ENCODE measurements at places on chromosomes 1 and 21.
A peak's percentile ranks its signal among the peaks of the same experiment; 100 is the strongest.

GRCh38 chr1:41812453-41812852 is 106.3 kb downstream of the HIVEP3 start:
- DNase-seq = no peak

DNA sequence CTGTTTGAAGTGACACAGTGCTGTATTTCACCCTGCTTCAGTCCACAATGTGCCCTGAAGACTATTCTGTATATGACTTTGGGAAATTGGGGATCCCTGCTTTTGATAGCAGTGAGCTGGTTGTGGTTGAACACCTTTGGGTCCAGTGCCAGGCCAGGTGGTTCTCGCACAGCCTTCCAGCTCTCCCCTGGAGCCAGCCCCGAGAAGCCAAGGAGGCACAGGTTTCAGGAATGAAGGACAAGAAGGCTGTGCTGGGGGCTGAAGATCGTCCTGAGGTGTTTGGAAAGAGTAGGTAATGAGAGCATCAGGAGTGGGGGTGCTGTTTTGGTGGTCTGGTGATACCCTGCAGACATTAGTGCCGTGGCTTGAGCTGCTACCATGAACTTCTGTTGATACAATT is 131.4 kb upstream of the COL6A1 start:
- no peak for DNase-seq

GRCh38 chr1:160432371-160432786 is 32.0 kb downstream of the VANGL2 start:
- DNase-seq = no peak

GRCh38 chr1:43021547-43022474 is 63.1 kb upstream of the SLC2A1 start:
- DNase-seq = no peak

- DNase-seq = peak; percentile 68
Measured at GRCh38 chr1:58739856-58740466, 40.1 kb upstream of the MYSM1 start.

DNA sequence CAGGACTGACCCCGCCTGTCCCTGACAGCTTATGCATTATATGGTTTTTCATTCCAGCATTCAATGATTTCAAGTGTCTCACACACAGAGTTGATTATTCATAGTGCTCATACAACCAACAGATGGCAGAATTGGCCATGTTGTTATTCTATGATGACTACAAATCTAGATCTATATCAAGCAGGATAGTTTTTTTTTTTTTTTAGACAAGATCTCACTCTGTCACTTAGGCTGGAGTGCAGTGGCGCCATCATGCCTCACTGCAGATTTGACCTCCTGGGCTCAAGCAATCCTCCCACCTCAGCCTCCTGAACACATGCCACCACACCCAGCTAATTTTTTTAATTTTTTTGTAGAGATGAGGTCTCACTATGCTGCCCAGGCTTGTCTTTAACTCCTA is 40.1 kb upstream of the LRRC8D start:
- peak; percentile 83 for DNase-seq

GRCh38 chr1:100249155-100249536 is 488 bp downstream of the DBT start:
- DNase-seq = no peak

GRCh38 chr1:3453203-3453761 is 1.2 kb upstream of the ARHGEF16 start:
- peak; percentile 62 for DNase-seq

DNA sequence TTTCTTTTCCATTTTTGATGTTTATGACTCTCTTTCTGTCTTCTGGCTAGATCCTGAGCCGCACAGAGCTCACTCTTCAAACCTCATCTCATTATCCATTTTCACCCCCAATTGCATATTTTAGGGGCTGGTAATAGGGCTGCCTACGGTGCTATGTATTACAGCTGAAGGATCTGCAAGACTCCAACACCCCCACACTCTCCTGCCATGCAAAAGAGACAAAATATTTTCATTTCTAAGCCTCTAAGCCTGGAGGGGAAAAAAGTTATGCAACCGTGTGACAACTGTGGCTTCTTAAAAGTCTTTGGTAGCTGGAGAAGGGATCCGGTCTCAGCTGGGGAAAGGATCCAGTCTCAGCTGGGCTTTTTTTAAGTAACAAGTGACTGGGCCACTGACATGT is 311.6 kb downstream of the NPHP4 start:
- no peak for DNase-seq

GRCh38 chr21:39125752-39126485 is 57.3 kb downstream of the PSMG1 start:
- peak; percentile 73 for DNase-seq

GRCh38 chr1:78560811-78561210 is 59.4 kb upstream of the IFI44L start:
- DNase-seq = no peak

GRCh38 chr1:9648171-9648570 is 3.4 kb upstream of the PIK3CD start:
- DNase-seq = no peak

DNA sequence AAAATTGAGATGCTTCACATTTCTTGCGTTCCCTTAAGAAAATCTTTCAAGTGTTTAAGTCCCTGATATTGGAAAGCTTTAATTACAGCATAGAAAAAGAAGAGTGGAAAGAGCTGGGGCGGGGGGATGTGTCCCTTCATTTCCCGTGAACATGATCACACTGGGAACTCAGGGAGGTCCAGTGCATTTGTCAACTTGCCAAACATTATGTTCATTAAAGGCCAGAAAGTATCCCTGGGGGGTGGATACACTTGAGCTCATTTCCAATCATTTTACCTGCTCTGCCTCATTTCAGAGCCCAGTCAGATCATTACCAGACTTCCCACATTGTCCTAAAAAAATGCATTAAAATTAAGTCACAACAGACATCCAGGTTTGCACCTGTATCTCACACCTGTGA is 123.6 kb upstream of the KCNJ15 start:
- no peak for DNase-seq

DNA sequence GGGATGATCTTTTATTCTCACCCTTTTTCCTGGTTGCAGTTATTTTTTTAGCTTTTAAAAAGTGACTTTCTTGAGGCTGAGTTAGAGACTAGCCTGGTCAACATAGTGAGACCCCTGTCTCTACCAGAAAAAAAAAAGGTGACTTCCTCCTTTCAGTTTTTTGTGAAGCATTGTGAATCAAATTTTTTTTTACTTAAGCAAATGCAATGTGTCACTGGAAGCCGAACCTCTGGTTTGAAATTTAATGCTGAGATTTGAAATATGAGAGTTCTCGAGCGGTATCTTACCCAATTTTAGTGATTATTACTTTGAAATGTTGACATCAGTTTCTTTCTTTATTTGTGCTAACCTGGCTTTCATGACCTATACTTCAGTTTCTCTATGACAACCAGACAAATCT is 3.6 kb downstream of the CAP1 start:
- no peak for DNase-seq

- no peak for DNase-seq
Measured at GRCh38 chr21:32459972-32460371, 47.5 kb downstream of the EVA1C start.

- peak; percentile 98 for DNase-seq
Measured at GRCh38 chr1:151006327-151007052, at the start of gene MINDY1. TSS of gene MINDY1 (minus strand) at chr1:151006902. CDS start at chr1:151002617, 4,285 bp downstream.

DNA sequence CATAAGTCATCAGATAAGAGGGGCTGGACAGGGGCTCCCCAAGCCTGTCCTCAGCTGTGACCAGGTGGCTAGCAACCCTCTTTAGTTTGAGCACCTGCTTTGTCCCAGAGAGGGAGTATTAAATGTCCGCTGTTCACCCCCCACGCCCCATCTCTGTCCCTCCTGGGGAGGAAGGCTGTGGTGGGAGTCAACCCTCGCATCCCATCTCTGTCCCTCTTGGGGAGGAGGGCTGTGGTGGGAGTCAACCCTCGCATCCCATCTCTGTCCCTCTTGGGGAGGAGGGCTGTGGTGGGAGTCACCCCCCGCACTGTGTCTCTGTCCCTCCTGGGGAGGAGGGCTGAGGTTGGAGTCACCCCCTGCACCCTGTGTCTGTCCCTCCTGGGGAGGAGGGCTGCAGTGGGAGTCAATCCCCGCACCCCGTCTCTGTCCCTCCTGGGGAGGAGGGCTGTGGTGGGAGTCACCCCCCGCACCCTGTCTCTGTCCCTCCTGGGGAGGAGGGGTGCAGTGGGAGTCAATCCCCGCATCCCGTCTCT is 72.6 kb upstream of the ABCG1 start:
- no peak for DNase-seq

DNA sequence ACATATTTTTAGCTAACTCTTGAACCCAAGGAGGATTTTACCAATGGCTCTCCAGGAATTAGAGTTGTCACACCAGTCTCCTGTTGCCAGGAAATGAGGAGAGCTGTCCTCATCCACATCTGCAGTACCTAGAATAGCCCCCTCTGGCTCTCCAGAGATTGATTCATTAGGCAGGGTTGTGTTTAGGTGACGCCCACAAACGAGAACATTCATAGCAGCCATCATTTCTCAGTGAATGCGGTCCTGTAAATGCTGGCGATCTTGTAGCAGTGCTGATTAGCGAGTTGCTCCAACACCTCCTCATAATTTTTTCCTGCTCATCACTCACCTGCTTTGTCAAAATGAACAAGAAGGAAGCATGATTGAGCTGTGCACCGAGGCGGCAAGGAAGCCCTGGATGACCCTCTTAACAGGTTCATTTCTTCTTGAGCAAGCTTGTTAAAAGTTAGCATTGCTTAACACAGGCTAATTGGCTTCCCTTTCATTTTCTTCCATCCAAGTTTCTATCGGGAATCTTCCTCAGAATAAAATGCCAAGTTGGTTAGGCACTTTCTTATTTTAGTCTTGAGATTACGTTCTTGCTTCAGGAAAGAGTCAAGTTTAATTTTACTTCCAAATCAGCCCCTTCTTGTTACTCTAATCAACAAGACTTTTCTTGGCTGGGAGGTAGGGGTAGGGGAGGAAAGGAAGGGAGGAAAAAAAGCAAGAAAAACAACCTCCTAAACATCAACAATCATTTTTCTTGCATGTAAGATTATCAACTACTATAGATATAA is 16.5 kb upstream of the KLHDC8A start:
- no peak for DNase-seq

- no peak for DNase-seq
Measured at GRCh38 chr1:189434461-189434860, 1043.2 kb downstream of the BRINP3 start.

DNA sequence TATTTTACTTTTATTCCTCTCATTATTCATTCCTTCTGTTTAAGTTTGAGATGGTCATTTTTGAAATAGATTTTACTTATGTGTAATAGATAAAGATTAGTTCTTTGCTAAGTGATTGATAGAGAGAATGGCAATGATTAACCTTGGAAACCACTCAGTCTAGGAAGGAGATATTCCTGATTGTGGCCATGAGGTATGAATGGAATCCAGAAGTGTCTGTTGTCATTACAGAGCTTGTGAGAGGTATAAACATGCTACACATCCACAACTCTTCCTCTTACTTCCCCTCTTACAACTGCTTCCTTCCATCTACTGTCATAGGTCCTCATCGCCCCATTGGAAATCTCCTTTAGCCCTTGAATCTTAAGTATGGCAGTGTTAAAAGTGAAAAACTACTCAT is 988.8 kb upstream of the B3GALT2 start:
- DNase-seq = no peak

DNA sequence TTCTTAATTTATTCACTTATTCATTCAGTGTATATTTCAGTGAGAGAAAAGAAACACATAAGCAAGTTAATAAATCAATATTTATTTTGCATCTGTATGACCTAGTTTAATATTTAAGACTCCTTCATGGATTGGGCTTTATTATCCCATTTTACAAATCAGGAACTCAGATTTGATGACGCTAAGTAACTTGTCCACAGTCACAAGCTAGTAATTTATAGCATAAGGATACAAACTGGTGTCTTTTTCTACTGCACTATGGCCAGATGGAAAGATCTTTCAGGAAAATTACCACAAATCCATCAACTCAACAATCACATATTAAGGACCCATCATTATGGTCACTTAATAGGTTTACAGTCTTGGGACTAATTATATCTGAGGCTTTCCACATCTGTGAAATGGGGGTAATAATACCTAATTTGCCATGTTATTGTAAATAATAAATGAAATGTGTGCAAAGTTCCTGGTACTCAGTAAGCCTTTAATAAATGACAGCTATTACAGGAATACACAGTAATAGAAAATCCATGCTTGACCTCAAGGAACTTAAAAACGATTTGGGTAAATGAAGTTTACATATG is 13.3 kb downstream of the CDKN2C start:
- DNase-seq = no peak

- DNase-seq = no peak
Measured at GRCh38 chr1:17141441-17142197, 22.4 kb upstream of the PADI2 start.

GRCh38 chr1:151211972-151212705 is 13.8 kb downstream of the PIP5K1A start:
- DNase-seq = no peak

DNA sequence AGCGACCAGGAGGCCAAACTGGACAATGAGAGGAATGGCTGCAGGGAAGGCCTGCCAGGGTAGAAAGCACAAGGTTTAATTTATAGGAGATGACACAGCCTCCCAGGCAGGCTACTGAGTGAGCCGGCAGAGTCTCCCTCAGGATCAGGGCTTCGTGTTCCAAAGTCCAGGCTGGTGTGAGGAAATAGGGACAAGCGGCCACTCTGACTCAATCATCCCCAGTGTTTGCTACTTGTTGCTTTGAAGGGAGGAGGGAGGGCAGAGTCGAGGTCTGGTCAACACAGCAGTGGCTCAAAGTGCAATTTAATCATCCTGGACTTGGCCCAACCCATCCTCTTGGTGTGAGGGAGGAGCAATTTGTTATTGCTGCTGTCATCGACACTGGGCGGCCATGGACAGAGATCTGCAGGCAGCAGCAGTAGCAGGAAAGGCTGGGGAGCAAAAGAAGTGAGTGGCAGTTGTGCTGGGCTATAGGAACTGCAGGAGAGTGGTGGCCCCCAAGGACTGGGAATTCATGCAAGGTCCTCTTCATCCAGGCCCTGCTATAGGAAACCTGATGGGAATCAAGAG is 27.5 kb downstream of the TBX15 start:
- no peak for DNase-seq

GRCh38 chr1:68347415-68347814 is 102.3 kb downstream of the RPE65 start:
- DNase-seq = no peak

GRCh38 chr1:53291574-53291973 is 36.3 kb downstream of the LRP8 start:
- DNase-seq = peak; percentile 30

GRCh38 chr1:231584117-231584516 is 42.5 kb upstream of the DISC1 start:
- DNase-seq = peak; percentile 88

- no peak for DNase-seq
Measured at GRCh38 chr1:55362558-55362957, 147.4 kb upstream of the USP24 start.

DNA sequence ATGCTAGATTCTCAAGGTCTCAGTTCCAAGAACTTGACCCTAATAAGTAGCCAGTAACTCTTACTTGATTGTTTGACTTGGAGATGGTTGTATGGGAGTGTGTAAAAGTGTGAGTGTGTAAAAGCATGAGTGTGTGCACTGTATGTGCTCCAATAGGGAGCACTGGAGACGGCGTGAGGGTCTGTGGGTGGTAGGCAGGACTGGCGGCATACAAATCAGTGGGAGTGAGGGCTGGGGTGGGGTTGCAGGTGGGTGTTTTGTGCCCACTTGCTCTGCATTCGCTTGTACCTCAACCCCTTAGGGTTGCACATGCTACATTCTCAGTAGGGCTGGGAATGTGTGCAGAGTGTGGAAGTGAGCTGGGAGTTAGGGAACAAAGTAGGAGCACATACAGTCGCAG is 79.5 kb upstream of the CD34 start:
- no peak for DNase-seq

GRCh38 chr1:61687901-61688300 is 37.0 kb downstream of the TM2D1 start:
- no peak for DNase-seq
